Stimulated activated CD4-positive, alpha-beta T cell treated with anti-CD3 and anti-CD28 coated beads, Interleukin-4, amount 100 ng/mL, for 24 hours (primary cell): ENCODE measurements at places on chromosomes 12 and 14.

DNA sequence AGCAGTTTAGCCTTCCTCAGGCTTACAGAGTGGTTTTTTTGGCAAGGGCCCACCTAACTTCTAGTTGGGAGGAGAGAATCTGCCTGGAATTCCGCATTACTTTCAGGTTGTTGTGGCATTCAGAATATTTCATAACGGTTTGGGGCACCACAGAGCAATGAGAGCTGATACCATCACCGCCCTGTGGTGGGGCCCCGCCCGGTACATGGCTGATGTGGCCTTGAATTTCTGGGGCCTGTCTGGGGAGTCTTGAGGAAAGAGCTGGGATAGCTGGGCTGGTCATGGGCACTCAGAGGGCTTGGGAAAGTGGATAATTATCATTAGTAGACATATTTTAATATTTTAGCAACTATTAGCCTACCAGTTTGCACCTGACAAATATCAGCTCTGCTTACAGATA lies 4.2 kb downstream of the TESPA1 start:
- peak; percentile 48 for DNase-seq

DNA sequence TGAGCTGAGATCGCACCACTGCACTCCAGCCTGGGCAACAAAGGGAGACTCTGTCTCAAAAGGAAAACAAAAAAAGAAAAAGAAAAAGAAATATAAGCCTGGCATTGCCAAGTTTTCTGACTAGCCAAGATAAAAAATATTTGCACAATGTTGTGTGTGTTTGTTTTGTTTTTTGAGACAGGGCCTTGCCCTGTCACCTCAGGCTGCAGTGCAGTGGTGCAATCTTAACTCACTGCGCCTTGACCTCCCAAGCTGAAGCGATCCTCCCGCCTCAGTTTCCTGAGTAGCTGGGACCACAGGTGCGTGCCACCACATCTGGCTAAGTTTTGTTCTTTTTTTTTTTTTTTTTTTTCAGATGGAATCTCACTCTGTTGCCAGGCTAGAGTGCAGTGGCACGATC lies 5.5 kb upstream of the C12orf43 start:
- no peak for DNase-seq

DNA sequence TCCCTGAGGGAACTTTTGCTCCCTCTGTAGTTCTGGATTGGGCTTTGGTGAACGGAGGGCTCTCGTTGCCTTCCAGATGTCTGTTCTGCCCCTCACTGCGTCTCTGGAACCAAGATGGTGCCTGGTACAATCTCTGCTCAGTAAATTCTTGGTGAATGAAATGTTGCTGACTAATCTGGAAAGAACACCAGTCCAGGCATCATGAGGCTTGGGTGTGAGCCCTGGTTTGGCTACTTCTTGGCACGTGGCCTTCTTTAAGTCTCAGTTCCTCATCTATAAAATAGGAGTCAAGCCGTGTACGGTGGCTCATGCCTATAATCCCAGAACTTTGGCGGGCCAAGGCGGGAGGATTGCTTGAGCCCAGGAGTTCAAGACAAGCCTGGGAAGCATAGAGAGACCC lies 4.3 kb downstream of the HHIPL1 start:
- DNase-seq: no peak

DNA sequence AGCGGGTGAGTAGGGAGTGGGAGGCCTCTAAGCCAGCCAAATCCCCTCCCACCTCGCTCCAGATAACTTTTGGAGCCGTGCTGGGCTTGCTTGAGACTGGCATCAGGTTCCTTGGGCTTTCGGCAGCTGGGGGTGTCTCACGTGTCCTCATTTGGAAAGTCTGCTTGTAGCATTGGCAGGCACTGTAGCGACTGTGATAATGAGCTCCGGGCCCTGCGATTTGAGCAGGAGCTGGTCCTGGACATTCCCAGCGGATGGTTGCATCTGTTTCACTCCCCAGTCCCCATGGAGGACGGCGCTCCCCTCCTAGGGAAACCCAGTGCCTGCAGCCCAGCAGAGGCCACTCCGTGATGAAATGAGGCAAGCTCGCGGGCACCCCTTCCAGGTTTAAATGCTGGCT lies 49.4 kb downstream of the DGLUCY start:
- no peak for DNase-seq

DNA sequence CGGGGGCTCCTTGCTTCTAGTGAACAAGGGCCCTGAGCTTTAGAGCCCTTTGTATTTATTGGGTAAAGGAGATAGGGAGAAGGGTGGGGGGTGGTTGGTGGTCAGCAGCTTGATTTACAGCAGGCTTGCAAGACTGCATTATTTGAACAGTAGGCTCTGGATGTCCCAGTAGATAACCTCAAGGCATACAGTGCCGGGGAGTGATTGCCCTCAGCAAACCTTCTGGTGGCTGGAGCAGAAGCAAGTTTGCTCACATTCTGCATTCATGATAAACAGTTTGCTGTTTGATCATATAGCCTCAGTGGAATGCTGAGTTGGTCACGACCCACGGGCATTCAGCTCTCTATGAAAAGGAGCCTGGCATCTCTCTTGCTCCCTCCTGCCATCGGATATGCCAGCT lies 16.5 kb upstream of the MAPKAPK5 start:
- no peak for DNase-seq

DNA sequence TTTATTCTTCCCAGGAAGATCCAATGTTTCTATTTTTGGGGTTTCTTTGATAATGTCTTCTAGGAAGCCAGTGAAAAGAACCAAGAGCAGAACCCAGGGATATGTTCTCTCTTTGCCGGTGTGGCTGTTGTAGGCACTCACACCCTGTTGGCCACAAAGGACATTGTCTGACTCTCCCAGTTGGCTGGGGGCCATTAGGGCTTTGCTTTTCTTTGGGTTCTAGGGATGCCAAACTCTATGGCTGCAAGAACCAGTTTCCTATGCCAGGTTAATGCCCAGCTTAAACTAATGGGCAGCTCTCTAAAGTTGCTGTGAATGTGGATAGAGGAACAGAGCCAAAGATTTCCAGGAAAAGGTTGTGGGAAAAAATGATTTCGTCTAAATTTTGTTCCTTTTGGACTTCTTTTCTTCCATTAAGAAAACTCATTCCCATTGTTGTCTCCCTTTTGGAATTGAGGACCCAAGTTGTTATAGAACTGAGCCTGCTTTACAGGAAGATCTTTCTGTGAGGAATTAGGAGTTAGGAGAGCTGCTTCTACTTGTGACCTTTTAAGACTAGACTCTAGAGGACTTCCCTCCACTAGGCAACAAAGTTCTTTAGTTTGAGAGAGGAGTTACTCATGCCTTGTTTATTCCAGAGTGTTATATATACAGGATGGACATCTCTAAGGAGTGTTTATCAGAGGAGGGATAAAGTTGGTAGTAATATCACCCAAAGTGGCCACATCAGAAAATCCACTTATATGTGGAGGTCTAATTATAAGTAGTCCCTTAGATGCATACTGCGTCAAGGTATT lies 13.1 kb downstream of the COPZ1 start:
- no peak for DNase-seq

DNA sequence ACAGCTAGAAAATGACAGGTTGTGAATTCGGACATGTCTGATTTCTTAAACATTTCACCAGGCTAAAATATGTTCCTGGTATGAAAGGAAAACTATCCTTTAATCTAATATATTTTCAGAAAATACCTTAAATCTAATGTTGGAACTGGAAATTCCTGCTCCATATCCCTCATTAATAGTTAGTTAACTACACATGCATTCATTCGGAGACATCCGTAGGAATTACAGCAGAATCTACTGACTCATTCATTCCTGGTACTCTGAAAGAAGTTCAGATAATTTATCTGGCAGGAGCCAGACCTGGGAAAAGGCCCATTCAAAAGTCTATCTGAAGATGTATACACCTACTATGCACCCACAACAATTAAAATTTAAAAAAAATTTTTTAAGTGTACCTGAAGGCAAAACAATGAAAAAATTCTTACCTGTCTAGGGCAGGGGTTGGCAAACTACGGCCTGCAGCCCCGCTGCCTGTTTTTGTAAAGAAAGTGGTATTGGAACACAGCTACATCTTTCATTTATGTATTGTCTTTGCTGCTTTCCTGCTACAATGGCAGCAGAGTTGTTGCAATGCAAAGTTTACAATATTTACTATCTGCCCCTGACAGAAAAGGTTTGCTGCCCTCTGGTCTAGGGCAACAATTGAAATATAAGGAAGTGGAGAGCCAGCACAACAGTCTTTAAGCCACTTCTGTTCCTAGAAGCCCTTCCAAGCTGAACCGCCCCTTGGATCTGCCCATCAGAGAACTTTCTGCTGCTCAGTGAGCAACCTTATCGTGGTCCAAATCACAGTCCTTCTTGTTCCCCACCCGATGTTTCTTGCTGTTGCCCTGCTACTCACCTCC lies 17.9 kb upstream of the NFYB start:
- no peak for DNase-seq

- DNase-seq: no peak
These were observed 2.1 kb downstream of the CATSPERB start for GRCh38 chr14:91729756-91730155.

DNA sequence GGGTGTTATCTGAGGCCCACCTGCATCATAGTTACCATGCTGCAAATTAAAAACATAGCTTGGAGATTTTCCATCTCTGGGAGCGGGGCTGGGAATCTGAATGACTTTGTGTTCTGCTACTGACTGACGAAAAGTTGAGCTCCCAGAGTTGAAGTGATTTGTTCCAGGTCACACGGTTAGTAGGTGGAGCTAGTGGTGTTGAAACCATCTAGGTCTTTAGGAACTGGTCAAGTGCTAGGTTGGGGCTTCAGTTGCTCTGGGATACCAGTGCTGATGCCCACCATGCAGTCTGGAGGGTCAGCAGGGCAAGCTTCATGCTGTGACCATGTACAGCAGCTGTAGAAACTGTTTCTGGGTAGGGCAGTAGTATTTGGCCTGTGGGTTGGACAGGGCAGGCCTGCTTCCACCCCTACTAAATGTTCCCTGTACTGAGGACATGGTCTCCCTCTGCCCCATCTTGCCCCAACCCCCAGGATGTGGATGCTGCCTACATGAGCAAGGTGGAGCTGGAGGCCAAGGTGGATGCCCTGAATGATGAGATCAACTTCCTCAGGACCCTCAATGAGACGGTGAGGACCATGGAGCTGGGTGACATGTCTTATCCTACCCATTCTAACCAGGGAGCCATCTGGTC lies 5.3 kb downstream of the KRT7 start:
- DNase-seq: no peak

GRCh38 chr12:97556302-97556779 lies 93.7 kb downstream of the RMST start:
- DNase-seq: no peak

GRCh38 chr14:73759183-73759713 lies 45.1 kb upstream of the PNMA1 start:
- peak; percentile 54 for DNase-seq

GRCh38 chr12:122423258-122424165 lies 1.0 kb upstream of the CLIP1 start:
- DNase-seq: no peak

- peak; percentile 39 for DNase-seq
These were observed 5.5 kb upstream of the GPR68 start for GRCh38 chr14:91249841-91250616.

DNA sequence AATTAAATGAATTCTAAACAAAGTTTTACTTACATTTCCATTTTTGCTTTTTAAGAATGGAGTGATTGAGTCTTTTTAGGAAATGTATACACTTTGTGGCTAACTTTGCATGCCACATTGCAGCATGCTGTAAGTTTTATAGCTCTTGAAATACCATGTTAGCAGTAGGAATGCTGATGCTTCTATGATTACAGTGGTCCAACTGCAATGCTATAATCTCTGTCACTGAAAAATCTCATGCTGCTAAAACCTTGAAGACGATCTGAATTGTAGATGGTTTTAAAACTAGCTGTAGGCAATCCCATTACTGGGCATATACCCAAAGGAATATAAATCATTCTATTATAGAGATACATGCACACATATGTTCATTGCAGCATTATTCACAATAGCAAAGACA lies 127.6 kb downstream of the WIF1 start:
- DNase-seq: no peak

GRCh38 chr12:25056011-25056410 lies 107.1 kb upstream of the BCAT1 start:
- no peak for DNase-seq

DNA sequence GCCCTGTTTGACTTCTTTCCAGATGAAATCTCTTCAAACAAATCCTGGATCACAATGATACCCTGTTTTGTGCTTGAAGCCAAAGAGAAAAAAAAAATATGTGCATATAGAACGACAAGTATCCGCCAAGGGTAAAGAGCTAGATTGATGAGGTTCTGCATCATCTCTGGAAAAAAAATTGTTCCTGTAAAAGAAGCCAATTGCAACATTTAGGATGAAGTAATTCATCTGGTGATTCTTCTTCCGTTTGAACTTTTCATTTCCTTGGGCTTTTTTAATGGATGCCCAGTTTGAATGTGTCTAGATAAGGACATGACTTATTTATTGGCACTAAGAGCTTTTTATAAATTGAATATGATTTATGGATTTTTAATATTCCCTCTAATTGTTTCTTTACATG lies 38.1 kb upstream of the NPAS3 start:
- DNase-seq: no peak

DNA sequence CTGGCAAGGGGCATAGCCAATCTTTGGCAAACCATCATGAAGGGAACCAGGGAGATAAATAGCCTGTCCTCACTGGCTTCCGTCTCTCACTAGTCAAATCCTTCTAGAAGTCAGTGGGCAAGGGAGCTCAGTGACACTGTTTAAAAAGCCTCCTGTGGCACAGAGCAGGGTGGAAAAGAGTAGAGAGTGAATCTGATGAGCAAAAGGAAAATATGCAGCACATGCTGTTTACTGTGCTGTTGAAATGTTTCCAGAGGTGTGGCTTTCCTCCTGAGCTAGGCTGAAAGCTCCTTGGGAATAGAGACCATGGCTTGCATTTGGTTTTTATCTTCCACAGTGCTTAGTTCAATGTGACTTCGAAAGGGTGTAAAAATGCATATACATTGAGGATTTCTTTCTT lies 7.7 kb upstream of the DYRK2 start:
- DNase-seq: no peak

DNA sequence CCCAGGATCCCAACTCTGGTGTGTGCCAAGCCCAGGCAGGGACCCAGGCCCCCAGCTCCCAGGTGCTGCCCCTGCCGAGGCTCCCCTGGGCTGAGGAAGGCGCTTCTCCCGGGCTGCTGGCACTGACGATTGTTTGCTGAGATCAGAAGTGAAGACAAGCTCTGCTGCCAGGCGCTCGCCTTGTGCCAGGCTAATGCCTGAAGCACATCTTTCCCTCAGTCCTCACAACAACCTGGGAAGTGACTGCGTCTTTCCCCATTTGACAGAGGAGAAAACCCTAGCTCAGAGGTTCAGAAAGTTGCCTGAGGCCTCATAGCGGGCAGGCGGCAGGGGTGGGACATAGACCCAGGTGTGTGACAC lies 36.8 kb downstream of the ANKRD9 start:
- DNase-seq: no peak

DNA sequence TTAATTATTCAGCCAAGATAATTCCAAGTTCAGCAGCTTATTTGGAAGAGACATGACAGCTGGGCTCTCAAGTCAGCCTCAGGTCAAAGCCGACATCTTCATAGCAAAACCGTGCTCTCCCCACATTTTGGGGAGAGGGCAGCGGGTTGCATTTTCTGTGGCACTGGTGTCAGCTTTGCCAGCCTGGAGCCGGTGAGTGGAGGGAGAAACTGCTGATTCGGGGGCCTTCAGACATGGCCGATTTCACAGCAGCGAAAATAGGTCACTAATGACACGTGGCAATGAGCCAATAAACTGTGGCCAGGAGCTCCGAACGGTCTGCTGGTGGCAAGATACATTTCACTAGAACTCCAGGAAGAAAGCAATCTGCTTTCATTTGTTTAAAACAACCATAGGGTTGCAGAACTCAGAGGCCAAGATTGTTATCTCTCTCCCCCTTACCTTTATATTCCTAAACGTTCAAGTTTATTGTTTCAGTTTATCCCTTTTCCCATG lies 173.2 kb downstream of the CAND1 start:
- no peak for DNase-seq

GRCh38 chr14:24817212-24818057 lies 183.4 kb upstream of the GZMB start:
- DNase-seq: no peak
